Activated naive CD8-positive, alpha-beta T cell treated with anti-CD3 and anti-CD28 coated beads, Interleukin-2, amount 50 U/mL, for 24 hours (primary cell): ENCODE measurements at places on chromosomes 7 and 10.

- H3K27me3 ChIP-seq, result no peaks in the 10 kb centered on the region
- H3K4me3 ChIP-seq, result no peak overlapping the region
- peaks cover 16% of the 10 kb centered on the region for H3K36me3 ChIP-seq
- peaks cover 3% of the 10 kb centered on the region for H3K4me1 ChIP-seq
- no peak for DNase-seq
- H3K27ac ChIP-seq, result no peak overlapping the region
Observed at GRCh38 chr10:12771981-12772760, 229.3 kb downstream of the CCDC3 start.

- no peak overlapping the region for H3K27ac ChIP-seq
- H3K27me3 ChIP-seq, result peaks cover 53% of the 10 kb centered on the region
- H3K4me1 ChIP-seq, result peaks cover 9% of the 10 kb centered on the region
Observed at GRCh38 chr10:7662522-7662921, 4.2 kb downstream of the ITIH5 start.

GRCh38 chr7:153286763-153287162, 527.2 kb downstream of the ACTR3B start:
- no peak for DNase-seq
- H3K27ac ChIP-seq, result no peak overlapping the region
- no peaks in the 10 kb centered on the region for H3K27me3 ChIP-seq

DNA sequence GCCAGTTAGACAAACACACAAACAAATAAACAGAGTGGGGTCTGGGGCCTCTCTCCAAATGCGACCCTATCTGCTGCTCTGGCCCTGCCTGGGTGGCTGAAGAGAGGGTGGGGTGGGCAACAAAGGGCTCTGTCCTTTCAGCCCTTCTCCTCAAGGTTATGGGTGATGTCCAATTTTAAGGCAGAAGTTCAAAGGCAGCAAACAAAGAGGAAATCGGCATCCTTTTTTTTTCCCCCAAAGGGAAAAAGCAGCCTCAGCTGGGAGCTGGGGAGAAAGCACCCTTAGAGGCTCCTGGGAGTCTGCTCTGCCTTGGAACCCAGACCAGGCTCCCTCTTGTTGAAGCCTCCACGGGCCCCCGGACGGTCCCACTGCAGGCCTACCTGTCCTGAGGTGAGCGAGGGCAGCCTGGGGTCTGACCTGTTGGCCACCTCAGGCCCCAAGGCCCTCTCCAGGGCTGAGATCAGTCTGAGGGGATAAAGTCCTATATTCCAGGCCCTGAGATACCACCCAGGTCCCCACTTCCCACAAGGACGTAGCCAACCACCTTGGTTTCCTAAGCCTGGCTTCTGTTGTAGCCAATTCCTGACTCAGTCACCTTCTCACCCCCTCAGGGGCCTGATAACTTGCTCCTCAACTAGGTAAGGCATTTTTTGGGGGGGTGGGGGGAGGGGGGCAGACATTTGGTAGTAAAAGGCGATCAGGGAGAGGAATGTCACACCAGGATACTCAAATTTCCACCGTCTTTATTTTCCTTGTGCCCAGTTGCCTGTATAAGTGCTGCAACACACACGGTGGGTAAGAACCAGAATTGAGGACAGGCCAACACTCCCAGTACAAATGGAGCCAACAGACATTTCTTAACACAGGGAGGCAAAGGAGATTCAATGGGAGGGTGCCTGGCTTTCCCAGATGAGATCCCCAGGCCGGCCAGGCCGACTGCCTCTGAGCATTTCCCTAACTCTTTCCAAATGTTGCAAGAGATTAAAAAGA, 4.3 kb downstream of the HOXA11 start:
- H3K36me3 ChIP-seq, result no peaks in the 10 kb centered on the region
- peaks cover 84% of the 10 kb centered on the region for H3K27me3 ChIP-seq
- H3K27ac ChIP-seq, result no peak overlapping the region
- no peak for DNase-seq

DNA sequence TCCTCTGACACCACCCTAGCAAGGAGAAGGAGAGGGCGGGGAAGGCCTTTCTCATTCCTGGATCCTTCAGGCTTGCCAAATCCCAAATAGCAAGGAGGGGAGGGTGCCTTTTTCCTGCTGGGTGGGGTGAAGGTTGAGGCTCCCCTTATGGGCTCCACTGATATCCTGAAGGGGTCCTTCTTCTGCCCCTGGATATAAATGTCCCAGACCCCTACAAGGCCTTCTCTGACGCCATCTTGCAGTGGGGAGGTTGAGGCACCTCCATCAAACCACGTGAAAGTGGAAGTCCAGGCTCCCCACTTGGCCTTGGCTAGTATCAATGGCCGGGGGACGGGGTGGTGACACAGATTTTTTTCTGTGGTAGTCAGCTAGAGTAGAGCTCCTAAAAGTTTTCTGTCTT, 371.3 kb downstream of the GLRX3 start:
- no peaks in the 10 kb centered on the region for H3K27me3 ChIP-seq
- no peak overlapping the region for H3K4me3 ChIP-seq
- H3K36me3 ChIP-seq, result no peaks in the 10 kb centered on the region
- H3K4me1 ChIP-seq, result no peaks in the 10 kb centered on the region

GRCh38 chr7:159015454-159016410, 128.9 kb downstream of the VIPR2 start:
- H3K27ac ChIP-seq, result no peak overlapping the region
- H3K36me3 ChIP-seq, result no peaks in the 10 kb centered on the region
- H3K4me3 ChIP-seq, result no peak overlapping the region
- H3K27me3 ChIP-seq, result peaks cover 5% of the 10 kb centered on the region
- peaks cover 16% of the 10 kb centered on the region for H3K4me1 ChIP-seq

DNA sequence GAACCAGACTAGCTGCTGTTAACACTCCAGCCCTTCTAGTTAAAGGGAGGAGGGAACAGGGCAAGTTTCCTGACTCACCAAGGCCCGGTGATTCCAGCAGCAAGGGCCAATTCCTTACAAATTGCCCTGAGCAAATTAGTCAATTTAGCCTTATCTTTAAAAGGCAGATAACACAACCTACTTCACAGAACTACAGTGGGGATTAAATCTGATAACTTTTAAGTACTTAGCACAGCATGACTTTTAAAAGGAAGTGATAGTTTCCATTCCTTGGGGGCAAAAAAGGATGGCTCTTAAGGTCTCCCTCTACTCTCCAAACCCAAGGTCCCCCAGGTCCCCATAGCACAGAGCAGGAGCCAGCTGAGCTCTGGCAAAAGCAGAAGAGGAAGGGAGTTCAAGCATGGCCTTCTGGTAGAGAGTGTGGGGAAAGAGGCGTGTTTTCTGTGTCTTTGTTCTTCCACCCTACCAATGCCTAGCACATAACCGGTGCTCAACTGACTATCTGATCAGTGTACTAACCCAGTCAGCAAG, 4.0 kb downstream of the CDCA7L start:
- H3K4me1 ChIP-seq, result peaks cover 81% of the 10 kb centered on the region
- peaks cover 35% of the 10 kb centered on the region for H3K36me3 ChIP-seq
- H3K27ac ChIP-seq, result peak overlapping the region; percentile 46
- H3K4me3 ChIP-seq, result peak overlapping the region; percentile 46
- no peaks in the 10 kb centered on the region for H3K27me3 ChIP-seq

GRCh38 chr7:133568544-133568943, 315.7 kb downstream of the EXOC4 start:
- DNase-seq, result no peak
- H3K27ac ChIP-seq, result no peak overlapping the region
- H3K27me3 ChIP-seq, result no peaks in the 10 kb centered on the region
- peaks cover 15% of the 10 kb centered on the region for H3K36me3 ChIP-seq

DNA sequence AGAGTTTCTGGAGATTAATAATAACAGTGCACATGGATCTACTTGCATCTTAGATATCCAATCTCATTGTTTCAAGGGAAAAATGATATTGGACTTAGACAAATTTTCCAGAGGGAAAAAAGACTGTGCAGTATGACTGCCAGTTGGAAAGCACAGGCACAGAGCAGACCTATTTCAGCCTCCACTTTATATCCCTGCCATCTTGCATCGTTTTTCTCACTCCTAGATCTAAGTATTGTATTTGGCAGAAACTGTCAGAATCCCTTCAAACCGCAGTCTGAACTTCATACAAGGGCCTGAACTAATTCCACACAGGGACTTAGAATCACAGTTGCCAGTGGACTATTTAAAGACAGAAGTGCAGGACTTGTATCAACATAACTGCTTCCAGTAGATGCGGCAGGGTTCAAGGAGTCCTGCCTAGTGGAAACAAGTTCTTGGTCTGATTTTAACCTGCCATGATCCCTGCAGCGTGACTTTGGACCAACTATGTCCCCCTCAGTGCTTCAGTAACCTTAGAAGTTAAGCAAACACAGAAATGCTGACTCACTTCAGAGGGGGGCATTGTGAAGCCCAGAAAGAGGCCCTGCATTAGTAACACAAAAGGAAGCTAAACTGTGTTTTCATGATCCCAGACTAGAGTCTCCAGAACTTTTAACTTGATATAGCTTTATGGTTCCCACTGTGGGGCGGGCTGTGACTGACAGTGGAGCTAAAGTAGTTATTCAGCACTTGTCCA, 95.7 kb upstream of the PALS2 start:
- DNase-seq, result no peak
- H3K36me3 ChIP-seq, result no peaks in the 10 kb centered on the region
- no peak overlapping the region for H3K27ac ChIP-seq
- no peak overlapping the region for H3K4me3 ChIP-seq
- H3K27me3 ChIP-seq, result peaks cover 16% of the 10 kb centered on the region

- no peak overlapping the region for H3K4me3 ChIP-seq
- H3K4me1 ChIP-seq, result peaks cover 12% of the 10 kb centered on the region
- H3K27ac ChIP-seq, result no peak overlapping the region
- no peaks in the 10 kb centered on the region for H3K36me3 ChIP-seq
- H3K27me3 ChIP-seq, result no peaks in the 10 kb centered on the region
- DNase-seq, result no peak
Observed at GRCh38 chr7:2604608-2605174, 27.1 kb upstream of the TTYH3 start.

DNA sequence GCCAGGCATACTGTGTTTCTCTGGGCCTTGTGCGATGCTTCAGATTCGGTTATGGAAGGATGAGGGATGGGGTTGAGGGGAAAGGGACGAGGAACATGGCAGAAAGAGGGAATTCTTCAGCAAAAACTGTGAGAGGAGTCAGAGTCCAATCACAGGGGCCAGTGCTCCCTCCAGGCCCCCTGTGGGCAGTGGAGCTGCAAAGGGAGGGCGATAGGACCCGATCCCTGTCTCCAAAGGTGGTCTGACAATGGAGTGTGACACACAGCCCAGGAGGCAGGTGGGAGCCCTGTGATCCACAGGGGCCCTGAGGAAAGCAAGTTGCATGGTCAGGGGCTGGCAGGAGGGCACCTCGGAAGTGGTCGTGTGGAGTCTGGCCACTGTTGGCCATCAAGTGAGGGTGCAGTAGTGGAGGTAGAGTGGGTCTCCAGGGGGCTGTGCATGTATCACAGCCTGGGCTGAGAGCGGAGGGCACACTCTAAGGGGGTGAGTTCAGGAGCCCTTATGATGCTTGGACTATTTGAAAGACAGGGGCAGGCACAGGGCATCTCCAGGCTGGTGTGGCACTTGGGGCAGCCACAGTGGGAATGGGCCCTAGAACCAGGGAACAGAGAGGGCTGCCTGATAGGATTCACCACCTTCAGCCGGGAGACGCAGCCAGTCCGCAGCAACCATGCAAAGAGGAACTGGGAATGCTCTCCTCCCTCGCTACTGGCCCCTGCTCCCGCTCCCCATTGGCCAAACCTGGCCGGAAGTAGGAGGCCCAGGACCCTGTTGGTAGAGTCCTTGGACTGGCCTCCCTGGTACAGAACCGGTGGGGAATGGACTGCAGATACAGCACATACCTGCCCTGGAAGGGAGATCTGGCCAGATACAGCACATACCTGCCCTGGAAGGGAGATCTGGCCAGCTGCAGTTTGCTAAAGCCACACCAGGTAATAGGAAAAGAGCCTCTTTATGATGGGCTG, 115.9 kb downstream of the ADCY1 start:
- H3K4me1 ChIP-seq, result no peaks in the 10 kb centered on the region
- no peaks in the 10 kb centered on the region for H3K36me3 ChIP-seq
- no peaks in the 10 kb centered on the region for H3K27me3 ChIP-seq

DNA sequence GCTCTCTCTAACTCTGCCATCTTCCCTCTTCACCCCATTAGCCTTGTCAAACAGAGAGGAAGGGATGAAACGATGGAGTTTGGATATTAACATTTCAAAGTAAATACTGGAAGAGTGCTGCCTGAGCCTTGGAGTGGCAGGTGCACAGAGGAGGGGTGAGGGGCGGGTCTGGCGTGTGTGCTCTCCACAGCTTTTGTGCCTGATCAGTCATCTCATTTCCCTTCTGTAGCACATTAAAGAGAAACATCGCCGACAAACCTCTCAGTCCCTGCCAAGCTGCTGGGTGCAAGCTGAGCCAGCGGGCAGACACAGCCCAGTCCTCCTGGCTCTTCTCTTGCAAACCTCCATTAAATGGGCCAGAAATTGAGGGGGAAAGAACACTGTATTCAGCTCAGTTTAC, 76.2 kb downstream of the SLIT1 start:
- no peak overlapping the region for H3K4me3 ChIP-seq
- H3K36me3 ChIP-seq, result no peaks in the 10 kb centered on the region
- H3K27ac ChIP-seq, result no peak overlapping the region
- no peaks in the 10 kb centered on the region for H3K4me1 ChIP-seq

GRCh38 chr10:124632064-124632531, 112.1 kb downstream of the FAM53B start:
- peaks cover 44% of the 10 kb centered on the region for H3K4me1 ChIP-seq
- peaks cover 14% of the 10 kb centered on the region for H3K36me3 ChIP-seq

- H3K4me3 ChIP-seq, result no peak overlapping the region
- H3K27me3 ChIP-seq, result peaks cover 2% of the 10 kb centered on the region
- H3K27ac ChIP-seq, result no peak overlapping the region
- peaks cover 23% of the 10 kb centered on the region for H3K4me1 ChIP-seq
Observed at GRCh38 chr10:70175516-70175915, 5.2 kb upstream of the SAR1A start.

DNA sequence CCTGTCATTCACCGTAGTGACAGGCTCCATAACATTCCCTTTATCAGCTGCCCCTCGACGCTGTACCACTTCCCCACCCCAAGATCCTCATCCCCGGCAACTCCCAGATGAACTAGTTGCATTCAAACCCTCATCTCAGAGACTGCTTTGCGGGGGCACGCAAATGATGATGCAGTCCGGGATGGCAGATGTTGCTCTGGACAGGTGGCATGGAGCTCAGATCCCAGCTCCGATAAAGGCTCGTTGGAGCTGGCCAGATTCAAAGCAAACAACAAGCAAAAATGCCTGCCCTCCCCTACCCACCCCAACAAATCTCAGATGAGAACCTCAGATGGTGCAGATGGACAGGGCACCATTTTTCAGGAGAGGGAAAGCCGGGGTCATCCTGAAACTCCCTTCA, 46.7 kb downstream of the CARD11 start:
- H3K36me3 ChIP-seq, result peaks cover 66% of the 10 kb centered on the region
- H3K4me1 ChIP-seq, result peaks cover 4% of the 10 kb centered on the region
- H3K27me3 ChIP-seq, result no peaks in the 10 kb centered on the region
- no peak overlapping the region for H3K27ac ChIP-seq
- no peak overlapping the region for H3K4me3 ChIP-seq

GRCh38 chr7:142913051-142913450, 20.5 kb downstream of the TRPV5 start:
- no peaks in the 10 kb centered on the region for H3K36me3 ChIP-seq
- H3K4me1 ChIP-seq, result no peaks in the 10 kb centered on the region
- no peak overlapping the region for H3K27ac ChIP-seq
- peaks cover 20% of the 10 kb centered on the region for H3K27me3 ChIP-seq
- no peak overlapping the region for H3K4me3 ChIP-seq
- DNase-seq, result no peak
